ENCODE measurements at places on chromosomes 4 and X.
A peak's percentile ranks its signal among the peaks of the same experiment; 100 is the strongest.

DNA sequence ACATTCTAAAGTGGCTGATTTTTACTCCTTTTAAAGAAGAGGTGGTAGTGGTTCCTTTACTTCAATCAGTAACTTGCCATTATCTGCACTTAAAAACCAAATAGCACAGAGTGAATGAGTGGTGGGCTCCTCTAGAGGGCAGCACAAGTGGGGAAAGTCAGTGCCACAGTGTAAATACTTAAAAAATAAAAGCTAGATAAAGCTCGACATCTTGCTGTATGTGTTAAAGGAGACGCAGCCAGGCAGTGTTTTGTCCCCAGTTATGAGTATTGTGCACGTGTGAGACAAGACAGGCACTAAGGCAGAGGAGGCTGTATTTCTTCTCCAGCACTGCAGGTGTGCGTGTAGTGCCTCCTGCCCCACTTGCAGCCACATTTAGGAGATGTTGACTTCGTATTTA, 24.6 kb downstream of the NAP1L5 start:
- DNase-seq = peak; percentile 55

DNA sequence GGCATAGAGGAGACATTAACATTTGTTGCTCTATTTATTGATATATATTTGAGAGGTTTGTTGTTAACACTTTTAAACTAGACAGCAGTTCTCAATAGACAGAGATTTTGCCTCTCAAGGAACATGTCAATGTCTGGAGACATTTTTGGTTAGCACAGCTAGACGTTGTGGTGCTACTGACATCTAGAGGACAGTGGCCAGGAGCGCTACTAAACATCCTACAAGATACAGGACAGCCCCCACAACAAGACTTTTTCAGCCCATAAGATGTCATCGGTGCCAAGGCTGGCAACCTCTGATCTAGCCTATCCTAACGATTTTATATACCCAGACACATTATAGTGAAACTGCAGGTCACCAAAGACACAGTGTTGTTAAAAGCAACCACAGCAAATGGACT, 18.4 kb upstream of the CTSO start:
- peak; percentile 22 for DNase-seq

DNA sequence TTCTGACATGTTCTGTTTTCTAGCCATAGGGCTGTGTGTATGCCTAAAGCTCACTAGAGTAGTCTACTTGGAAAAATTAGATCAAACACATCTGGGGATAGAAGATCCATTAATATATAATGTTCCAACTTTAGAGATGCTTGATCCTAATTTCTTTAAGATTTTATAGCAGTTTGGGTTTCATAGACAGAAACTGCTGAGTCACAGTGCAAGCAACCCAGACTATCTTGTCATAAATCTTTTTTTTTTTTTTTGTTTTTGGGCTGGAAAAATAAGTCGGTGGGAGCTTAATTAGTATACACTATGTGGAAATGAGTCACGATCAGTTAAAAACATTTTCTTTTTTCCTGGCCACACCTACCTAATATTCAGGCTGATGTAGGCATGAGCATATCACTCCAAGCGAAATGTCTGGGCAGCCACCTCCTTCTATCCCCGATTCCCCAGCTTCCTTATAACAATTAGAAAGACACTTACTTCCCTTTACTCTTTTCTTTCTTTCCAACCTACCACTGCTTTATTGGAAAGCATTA, 58.2 kb upstream of the CASK start:
- no peak for DNase-seq

GRCh38 chr4:99324979-99325378, 3.8 kb upstream of the ADH1B start:
- no peak for DNase-seq

DNA sequence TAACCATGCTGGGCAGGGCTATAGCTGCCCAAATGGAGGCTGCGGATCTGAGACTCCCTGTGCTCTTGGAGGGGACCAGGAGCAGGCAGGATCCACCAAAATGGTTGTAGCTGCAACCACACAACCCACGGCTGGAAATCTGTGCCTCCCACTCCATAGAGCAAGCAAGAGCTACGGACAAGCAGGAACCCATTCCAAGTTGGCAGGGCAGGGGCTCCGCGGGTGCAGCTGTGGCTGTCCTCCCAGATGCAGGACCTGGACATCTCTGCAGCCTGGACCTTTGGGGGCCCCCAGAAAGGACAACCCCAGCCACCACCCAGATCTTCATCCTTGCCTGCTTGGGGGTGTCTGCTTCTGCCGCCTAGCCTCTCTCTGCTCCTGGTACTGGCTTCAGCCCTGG, 154.1 kb upstream of the TRAM1L1 start:
- DNase-seq = no peak

GRCh38 chr4:137156054-137156453, 376.2 kb downstream of the PCDH18 start:
- no peak for DNase-seq

DNA sequence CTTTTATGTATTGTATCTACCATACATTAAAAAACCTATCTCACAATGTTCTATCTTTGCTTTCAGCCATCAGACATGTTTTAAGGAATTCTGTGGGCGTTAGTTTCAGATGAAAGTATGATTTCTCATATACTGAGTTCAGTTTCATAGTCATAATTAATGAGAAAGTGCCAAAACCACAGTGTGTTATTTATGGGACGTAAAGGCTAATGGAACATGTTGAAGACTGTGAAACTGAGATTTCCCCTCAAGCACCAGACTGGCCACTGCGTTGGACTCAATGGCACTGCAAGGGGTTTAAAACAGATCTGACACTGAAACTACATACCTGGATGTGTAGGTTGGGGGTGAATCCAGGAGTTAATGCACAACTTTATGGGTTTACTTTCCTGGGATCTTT, 32.0 kb downstream of the F8 start:
- DNase-seq = no peak

DNA sequence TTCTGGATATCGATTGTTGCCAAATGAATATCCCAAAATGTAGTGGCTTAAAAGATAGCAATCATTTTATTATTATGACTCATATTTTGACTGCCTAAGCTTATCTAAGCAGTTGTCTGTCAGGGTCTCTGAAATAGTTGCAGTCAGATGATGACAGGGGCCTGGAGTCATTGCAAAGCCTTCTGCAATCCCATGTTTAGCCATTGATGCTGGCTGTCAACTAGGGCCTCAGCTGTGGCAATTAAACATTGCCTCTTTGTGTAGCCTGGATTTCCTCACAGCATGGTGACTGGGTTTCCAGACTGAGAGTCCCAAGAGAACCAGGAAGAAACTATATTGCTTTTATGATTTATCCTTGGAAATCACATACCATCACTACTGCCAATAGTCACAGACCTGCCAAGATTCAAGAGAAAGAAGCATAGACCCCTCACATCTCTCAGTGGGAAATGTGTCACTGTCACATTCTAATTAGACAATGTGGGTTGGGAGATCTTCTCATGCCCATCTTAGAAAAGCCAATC, 227.3 kb upstream of the NOCT start:
- DNase-seq = no peak

- DNase-seq = no peak
Observed at GRCh38 chr4:75655562-75655961, 17.6 kb downstream of the G3BP2 start.

GRCh38 chrX:149540621-149541520, at the start of gene EOLA1:
TSS of gene EOLA1 (plus strand) at chrX:149541012. CDS start at chrX:149545631, 4,619 bp downstream.
- DNase-seq = peak; percentile 70

GRCh38 chrX:40423299-40423698, 157.5 kb upstream of the ATP6AP2 start:
- no peak for DNase-seq

GRCh38 chr4:59945277-59945676, 1254.8 kb upstream of the ADGRL3 start:
- DNase-seq = no peak

GRCh38 chrX:8848911-8849310, 47.7 kb upstream of the FAM9A start:
- DNase-seq = no peak

- DNase-seq = no peak
Observed at GRCh38 chr4:123621072-123621705, 224.6 kb downstream of the SPRY1 start.

DNA sequence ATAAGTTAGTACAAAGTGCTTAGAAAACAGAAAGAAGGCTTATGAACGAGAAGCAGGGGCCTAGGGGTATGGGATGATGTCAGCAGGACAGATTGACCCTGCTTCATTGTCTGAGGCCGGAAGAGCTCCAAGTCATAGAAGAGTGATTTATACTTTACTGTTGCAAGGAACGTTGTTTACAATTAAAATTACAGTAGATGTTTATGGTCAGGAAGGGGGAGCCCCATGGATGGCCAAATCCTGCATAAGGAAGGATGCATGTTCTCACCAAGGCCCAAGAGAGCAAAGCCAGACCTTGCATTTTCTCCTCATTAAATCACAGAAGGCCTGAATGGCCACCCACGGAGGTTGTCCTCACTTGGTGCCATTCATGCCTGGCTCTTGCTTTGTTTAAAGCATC, 115.3 kb downstream of the LDB2 start:
- no peak for DNase-seq

DNA sequence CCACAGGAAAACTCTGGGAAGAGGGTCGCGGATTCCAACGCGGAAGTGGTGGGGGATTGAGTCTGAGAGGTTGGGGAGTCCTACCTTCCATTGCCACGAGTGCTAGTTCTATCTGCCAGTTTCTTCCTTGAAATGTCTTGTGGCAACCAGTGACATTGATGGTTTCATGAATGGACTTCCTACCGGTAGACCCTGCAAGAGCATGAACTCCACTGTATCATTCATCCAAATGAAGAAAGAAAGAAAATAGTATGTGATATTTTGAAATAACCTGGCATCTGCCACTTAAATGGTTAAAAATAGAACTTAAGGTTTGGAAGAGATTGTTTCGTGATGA, 1.1 kb upstream of the SLC10A7 start:
- no peak for DNase-seq

DNA sequence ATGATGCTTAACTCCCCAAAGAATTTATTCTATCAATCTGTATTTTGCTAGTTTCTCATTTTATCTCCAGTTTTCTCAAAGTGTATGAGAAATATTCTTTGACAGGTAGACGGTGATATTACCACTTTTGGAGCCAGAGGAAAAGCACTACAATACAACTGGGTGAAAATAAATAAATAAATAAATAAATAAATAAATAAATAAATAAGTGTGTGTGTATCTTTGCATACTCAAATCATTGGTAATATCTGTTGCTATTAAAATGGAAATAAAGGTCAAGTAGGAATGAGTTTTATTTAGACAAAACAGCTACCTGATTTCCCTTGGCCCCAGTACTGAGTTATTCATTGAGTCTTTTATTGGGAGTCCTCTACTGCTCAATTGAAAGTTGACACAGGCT, 114.3 kb downstream of the RBMX2 start:
- DNase-seq = no peak

- no peak for DNase-seq
Observed at GRCh38 chr4:38170338-38171169, 210.4 kb downstream of the PTTG2 start.

- DNase-seq = no peak
Observed at GRCh38 chrX:129786210-129786651, 6.5 kb downstream of the SASH3 start.

GRCh38 chr4:83618431-83618830, 82.5 kb downstream of the GPAT3 start:
- no peak for DNase-seq

GRCh38 chrX:21740329-21741274, 17.3 kb downstream of the SMPX start:
- DNase-seq = no peak

Measured in D341Med (cell line).